H7 (cell line): ENCODE measurements at places on chromosomes 4 and X.
A peak's percentile ranks its signal among the peaks of the same experiment; 100 is the strongest.

DNA sequence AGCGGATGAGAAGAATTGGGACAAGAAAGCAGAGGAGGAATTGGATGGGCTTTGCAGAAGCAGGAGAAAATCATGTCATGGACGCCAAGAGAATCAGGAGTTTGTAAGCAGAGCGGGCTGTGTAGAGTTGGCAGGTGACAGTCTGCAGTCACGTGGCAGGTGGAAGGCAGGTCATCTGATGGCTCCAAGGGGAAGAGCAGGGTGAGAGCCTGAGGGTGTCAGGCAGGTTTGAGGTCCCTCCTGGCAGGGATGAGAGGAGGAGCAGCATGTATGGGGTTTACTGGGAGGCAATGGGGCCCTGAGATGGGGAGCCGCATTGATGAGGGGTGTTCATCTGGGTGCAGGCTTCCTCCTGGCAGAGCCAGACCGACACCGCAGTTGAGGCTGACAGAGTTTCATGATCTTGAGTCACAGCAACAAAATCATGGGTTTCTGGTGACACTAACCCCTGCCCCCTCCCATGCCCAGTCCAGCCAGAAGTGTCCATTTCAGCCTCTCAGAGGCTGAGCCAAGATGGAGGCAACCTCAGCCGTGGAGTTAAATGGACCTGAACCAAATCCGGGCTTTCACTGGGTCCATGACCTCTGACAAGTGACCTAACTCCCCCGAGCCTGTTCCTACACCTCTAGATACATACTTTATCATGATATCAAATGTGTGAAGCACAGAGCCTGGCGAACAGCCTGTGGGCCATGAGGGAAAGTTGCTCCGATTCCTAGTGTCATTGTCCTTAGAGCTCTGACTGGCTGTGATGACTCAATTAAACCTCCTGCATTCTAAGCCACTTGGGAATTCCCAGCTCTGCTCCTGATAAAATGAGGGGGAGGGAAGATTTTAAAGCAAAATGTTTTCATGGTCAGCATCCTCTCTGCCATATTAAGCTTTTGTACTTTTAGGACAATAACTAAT is 36.1 kb downstream of the EVC start:
- DNase-seq: no peak

- no peak for DNase-seq
Measured at GRCh38 chrX:42797651-42798269, 19.8 kb upstream of the PPP1R2C start.

- peak; percentile 12 for DNase-seq
Measured at GRCh38 chrX:134484039-134484438, 24.1 kb downstream of the HPRT1 start.

DNA sequence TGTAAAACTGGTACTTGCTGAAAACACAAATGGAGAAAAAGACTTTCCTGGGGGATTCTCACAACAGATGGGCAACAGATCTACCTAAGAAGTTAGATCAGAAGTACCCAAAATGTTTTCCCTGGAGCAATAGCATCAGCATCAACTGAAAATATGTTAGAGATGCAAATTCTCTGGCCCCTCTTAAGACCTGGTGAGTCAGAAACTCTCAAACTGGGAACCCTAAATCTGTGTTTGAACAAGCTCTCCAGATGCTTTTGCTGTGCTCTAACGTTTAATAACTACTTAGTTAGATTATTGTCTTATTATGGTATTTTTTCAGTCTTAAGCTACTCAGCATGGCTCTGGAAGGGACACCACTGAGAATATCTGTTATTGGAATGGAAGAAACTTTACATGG is 55.2 kb upstream of the TRPC3 start:
- DNase-seq: no peak

- DNase-seq: no peak
Measured at GRCh38 chr4:62709618-62710252, 1509.6 kb downstream of the ADGRL3 start.

- no peak for DNase-seq
Measured at GRCh38 chrX:65493431-65493830, 41.2 kb downstream of the LAS1L start.

GRCh38 chrX:38657562-38657961 is 96.2 kb downstream of the TSPAN7 start:
- no peak for DNase-seq

- DNase-seq: no peak
Measured at GRCh38 chr4:53716011-53716410, 124.7 kb upstream of the LNX1 start.

- DNase-seq: no peak
Measured at GRCh38 chr4:126004941-126005340, 690.2 kb downstream of the FAT4 start.

GRCh38 chr4:35315419-35315818 is 928.9 kb downstream of the ARAP2 start:
- DNase-seq: no peak

DNA sequence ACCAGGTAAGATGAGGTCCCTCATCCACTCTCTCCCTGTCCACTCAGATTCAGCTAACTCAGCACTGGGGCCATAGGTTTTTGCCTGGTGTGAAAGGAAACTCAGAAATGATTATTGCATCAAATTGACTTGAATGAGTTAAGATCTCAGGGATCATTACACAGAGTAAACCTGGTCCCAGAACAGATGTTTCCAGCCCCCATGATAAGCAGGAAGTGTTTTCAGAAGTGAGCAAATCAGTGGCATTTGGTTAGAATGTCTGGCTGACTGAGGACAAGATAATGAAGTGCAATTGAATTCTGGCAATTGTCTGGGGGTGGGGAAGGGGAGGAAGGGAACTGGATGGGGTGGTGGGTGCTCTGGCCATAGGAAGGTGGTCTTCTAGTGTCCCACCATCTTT is 108.0 kb downstream of the CHIC2 start:
- DNase-seq: no peak

GRCh38 chr4:140151699-140152012 is 2.3 kb downstream of the MAML3 start:
- DNase-seq: peak; percentile 95

DNA sequence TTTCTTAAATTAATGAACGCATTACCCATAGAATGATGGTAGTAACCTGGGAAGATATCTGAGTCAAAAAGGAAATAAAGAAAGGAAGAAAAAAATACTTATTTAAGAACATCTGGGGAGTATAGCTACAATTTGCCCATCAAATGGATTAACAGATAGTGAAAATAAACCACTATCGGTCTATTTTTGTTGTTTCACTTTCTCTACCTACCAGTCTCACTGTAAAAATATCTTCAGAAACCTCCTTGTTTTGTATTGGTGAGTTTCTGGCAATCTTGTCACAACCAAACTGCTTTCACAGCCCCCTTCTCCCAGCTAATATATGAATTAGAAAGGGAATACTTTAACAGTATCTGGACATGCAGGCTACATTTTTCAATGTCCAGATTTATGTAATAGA is 783.5 kb downstream of the STPG2 start:
- no peak for DNase-seq

- no peak for DNase-seq
Measured at GRCh38 chr4:150418757-150419410, 163.1 kb upstream of the MAB21L2 start.

GRCh38 chr4:78552389-78553042 is 946 bp downstream of the ANXA3 start:
- peak; percentile 70 for DNase-seq

- no peak for DNase-seq
Measured at GRCh38 chrX:24335871-24336270, 22.0 kb upstream of the SUPT20HL2 start.

GRCh38 chr4:169142391-169142790 is 128.4 kb downstream of the SH3RF1 start:
- no peak for DNase-seq

DNA sequence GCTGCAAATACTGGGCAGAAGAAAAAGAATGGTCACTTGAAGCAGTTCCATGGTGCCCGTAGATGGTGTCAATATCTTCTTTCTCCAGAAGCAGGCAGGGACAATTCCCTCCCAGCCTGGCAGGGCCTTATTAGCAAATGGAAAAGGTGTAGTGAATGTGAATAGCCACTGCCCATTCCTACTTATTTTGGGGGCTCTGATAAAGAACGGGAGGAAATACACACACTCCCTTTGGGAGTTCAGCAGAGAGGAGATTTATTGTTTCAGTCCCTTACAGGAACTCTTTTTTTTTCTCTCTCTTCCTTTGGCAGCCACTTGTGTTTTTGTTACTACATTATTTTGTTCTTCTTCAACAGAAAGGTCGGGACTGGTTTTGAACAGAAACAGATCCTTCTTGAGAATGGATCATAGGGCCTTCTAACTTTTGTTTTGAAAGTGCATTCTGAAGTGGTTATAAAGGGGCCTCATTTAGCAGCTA is at the start of gene EMCN:
TSS of gene EMCN (minus strand) at position 159 of the 478 bp plus-strand sequence. CDS start at position 51, 108 bp downstream.
- DNase-seq: no peak

GRCh38 chrX:114841051-114841450 is 176.4 kb downstream of the IL13RA2 start:
- DNase-seq: no peak

DNA sequence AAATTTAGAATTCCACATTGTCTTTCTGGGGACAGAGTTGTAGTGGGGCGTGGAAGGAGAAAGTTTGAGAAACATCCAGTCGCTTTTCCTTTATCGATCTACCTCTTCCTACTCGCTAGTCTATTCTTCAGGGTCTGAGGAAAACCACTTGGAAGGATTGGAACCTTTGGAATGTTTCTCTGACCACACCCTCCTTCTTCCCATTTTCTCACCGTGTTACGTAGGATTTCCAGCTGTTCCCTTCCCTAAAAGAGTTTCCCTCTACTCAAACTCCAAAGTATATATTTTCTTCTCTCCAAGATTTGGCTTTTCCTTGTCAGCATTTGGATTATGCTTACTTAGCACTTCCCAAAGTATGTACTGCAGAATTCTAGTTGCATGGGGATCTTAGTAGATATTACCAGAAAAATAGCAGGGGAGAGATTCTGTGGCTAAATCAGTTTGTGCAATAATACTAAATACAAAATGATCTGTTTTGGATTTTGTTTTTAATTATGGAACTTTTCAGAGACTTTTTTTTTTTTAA is 4.9 kb downstream of the ENPEP start:
- DNase-seq: no peak

GRCh38 chrX:149207518-149207917 is 297.6 kb downstream of the IDS start:
- DNase-seq: no peak

DNA sequence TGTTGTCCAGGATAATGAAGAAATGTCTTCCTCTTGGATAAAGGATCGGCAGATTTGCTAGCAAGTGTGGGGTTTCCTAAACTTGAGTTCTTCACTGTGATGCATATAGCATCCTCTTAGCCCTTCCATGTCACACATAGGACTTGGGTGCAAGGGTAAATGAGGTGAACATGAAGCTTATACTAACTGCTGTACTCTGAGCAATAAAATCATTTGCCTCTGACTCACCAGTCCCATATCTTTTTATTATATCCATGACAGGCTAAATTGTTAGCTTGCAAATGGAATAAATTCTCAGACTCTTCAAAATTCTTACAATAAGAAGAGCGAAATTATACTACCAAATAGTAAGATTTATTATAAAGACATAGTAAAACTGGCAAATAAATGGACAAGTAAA is 14.7 kb upstream of the TBC1D1 start:
- DNase-seq: no peak

GRCh38 chrX:10513974-10514373 is 106.4 kb downstream of the MID1 start:
- DNase-seq: no peak

- DNase-seq: no peak
Measured at GRCh38 chrX:30733852-30734660, 80.8 kb downstream of the GK start.

- DNase-seq: no peak
Measured at GRCh38 chr4:177713454-177713853, 271.2 kb upstream of the AGA start.

GRCh38 chr4:179225594-179225993 is 1783.4 kb upstream of the AGA start:
- no peak for DNase-seq

DNA sequence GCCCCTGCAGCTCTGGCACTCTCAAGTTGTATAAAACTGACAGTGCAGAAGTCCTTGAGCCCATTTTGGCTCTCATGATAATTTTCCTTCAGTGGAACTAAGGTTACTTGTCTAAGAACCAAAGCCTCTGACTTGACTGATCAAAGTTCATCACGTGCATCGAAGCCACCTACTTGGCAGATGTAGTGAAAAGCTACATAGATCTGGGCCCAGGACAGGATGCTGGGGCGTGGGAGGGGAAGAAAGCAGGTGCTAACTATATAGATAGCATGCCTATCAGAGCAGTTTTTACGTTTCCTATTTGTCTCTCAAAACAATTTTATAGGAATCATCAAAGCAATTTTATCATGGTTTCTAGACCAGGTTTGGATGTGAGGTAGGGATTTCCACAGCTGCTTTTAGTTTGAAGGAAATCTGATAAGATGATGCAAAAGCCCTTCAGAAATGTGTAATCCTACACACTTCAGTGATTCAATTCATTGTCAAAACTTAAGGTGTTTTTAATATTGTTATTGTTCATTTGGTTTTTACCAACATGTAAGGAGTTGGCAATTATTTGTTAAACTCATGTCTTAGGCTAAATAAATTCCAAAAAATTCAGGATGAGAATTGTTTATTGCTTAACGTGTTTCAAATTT is 1.2 kb upstream of the CD40LG start:
- no peak for DNase-seq

GRCh38 chr4:31947101-31947500 is 1226.9 kb downstream of the PCDH7 start:
- no peak for DNase-seq

DNA sequence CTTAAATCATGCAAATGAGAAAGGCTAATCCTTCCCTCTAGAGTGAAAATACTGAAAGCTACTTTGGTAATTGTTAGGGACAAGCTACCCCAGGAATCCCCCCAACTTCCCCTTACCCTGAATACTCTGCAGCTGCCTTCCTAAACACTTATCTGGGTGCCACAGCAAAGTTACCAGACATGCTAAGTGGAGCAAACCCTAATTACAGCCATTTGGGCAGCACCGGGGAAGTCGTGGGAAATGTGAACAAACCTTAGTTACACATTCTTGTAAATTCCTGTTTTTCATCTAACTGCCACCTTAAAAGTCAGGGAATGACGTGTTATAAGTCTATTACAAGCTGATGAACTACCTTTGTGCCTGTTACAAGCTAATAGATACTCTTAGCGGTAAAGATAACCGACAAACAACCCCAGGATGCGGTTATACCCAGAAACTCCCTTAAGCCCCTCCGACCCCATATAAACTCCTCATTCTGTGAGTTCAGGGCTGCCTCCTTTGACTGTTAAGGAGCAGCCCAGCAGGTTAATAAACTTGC is 66.0 kb upstream of the PLAC8 start:
- DNase-seq: no peak

DNA sequence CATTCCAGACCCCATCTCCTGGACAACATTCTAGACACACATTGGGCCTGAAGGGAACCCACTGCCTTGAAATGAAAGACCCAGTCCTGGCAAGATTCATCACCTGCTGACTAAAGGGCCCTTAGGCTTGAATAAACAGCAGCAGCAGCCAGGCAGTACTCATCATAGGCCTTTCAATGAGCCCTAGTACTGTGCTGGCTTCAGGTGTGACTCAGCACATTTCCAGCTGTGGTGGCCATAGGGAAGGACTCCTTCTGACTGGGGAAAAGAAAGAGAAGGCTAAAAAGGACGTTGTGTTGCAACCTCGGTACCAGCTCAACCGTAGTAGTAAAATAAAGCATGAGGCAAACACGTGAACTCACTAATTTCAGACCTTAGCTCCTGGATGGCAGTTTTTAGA is 344.0 kb downstream of the ACTRT1 start:
- DNase-seq: no peak
